Stimulated activated naive CD4-positive, alpha-beta T cell (primary cell): ENCODE measurements at places on chromosomes 2 and 18.

DNA sequence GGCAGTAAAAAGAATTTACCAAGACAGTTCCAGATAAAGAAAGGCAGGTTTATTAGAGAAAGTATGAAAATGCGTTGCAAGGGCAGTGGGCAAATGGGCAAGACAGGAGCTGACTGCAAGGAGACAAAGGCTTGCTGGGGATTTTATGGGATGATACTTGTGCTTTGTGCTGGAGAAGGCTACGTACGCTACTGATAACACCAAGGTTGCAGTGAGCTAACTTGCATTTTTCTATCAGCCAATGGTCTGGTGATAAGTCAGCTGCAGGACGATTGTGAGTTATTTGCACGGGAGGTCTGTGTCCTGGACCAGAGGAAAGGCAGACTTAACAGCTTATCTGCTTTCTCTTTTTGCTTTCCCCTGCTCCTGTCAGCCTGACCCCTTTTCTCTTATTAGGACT lies 116.5 kb downstream of the PMS1 start:
- DNase-seq: no peak

- DNase-seq: no peak
Measured at GRCh38 chr2:220460257-220460985, 833.0 kb downstream of the SLC4A3 start.

GRCh38 chr18:27556741-27557140 lies 371.6 kb upstream of the CHST9 start:
- no peak for DNase-seq

DNA sequence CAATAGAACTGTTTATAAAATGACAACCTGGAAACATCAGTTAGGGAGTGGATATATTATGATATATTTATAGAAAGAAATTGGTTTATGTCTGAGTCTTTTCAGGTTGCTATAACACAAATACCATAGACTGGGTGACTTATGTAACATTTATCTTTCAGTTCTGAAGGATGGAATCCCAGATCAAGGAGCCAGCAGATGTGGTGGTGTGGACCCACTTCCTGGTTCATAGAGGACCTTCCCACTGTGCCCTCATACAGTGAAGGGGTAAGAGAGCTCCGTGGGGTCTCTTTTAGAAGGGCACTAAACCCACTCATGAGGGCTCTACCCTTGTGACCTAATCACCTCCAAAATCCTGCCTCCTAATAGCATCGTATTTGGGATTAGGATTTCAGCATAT lies 86.7 kb downstream of the BCL2 start:
- no peak for DNase-seq

DNA sequence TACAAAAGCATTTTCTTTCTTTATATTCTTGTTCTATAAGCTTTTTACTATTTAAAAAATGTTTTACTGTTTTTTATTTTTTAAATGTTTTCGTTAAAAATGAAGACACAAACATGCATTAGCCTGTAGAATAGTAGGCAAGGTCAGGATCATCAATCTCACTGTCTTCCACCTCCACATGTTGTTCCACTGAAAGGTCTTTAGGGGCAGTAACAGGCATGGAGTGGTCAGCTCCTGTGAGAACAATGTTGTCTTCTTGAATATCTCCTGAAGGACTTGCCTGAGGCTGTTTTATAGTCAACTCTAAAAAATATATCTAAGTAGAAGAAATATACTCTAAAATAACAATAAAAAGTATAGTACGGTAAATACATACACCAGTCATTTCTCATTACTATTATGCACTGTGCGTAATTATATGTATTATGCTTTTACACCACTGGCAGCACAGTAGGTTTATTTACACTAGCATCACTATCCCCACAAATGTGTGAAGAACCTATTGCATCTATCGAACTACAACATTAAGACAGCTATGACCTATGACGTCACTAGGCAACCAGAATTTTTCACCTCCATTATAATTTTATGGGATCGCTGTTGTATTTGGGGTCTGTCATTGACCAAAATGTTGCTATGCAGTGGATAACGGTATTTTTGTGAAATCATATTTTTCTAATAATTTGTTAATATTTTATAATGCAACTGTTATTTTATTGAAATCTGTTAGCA lies 764.3 kb downstream of the METTL4 start:
- no peak for DNase-seq

DNA sequence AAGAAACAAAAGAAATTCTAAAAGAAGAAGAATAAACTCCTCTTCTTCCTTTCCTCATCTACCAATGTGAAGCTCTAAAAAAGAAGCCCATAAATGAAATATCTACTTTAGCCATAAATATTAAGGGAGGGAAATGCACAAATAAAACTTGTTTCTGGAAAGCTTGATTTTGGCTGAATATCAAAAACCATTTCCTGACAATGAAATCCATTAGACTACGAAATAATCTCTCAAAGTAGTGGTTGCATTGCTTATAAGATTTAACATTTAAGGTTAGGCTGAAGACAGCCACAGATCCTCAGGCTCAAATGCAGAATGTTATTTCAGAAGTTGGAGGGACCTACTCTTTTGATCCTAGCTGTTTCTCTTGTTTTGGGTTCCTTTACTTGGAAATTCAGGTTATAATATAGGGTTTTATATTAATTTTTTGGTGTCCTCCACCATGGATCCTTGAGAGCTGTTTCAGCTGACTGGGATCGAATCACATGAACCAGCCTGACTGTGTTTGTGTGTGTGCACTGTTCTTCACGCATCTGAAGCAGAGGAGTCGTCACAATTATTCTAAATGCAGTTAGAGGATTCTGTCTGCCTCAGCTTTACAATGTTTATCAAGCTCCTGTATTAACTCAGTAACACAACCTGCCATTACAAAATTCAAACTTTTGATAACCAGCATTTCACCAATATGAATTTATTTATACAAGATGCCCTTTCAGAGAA lies 474.8 kb downstream of the ARHGAP15 start:
- DNase-seq: no peak

GRCh38 chr2:79824086-79824786 lies 311.4 kb downstream of the CTNNA2 start:
- DNase-seq: no peak
